Sigmoid colon (tissue), 7 donors: ENCODE measurements at places on chromosomes 11 and 22. TPM values are rescaled to one million over a fixed set of nuclear protein-coding genes. Genes with fewer than 3 reads are reported as not detected.

GRCh38 chr11:125404157-125404810 is 91.8 kb downstream of the FEZ1 start:
- H3K36me3 ChIP-seq, result no peaks in the 10 kb centered on the region
- no peaks in the 10 kb centered on the region for H3K4me1 ChIP-seq
- no peak for DNase-seq
- no peaks in the 10 kb centered on the region for H3K27me3 ChIP-seq
- no peak overlapping the region for H3K4me3 ChIP-seq

- no peaks in the 10 kb centered on the region for H3K4me1 ChIP-seq
- DNase-seq, result no peak
- H3K36me3 ChIP-seq, result no peaks in the 10 kb centered on the region
- no peak overlapping the region for H3K27ac ChIP-seq
These were observed 28.1 kb upstream of the CD81 start for GRCh38 chr11:2348986-2349385.

DNA sequence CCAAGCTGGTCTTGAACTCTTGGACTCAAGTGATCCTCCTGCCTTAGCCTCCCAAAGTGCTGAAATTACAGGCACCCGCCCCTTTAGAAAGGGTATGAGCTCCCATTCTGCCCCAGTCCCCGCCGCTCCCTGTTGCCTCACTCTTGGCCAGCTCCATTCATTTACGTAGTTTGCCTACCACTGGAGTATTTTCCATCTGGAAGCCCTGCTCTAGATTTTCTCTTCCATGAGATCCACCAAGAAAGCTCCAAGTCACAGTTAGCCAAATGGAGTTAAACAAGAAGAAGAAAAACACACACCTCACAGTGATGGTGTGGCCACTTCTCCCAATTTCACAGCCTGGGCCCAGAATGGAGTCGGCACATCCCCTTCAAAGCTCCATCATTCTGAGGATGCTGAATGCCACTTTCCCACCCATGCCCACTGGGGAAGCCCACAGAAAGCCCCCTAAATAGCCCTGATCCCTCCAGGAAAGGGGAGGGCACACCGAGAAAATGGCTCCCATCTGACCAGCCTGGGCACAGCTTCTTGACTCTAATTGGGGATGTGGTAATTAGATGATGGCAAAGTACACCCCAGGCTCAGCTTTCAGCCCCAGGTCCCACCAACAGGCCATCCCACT is 381.2 kb downstream of the MN1 start:
- peak overlapping the region; percentile 80 for H3K27ac ChIP-seq
- H3K27me3 ChIP-seq, result no peaks in the 10 kb centered on the region
- H3K36me3 ChIP-seq, result no peaks in the 10 kb centered on the region
- no peak overlapping the region for H3K4me3 ChIP-seq
- H3K4me1 ChIP-seq, result no peaks in the 10 kb centered on the region
- DNase-seq, result no peak

DNA sequence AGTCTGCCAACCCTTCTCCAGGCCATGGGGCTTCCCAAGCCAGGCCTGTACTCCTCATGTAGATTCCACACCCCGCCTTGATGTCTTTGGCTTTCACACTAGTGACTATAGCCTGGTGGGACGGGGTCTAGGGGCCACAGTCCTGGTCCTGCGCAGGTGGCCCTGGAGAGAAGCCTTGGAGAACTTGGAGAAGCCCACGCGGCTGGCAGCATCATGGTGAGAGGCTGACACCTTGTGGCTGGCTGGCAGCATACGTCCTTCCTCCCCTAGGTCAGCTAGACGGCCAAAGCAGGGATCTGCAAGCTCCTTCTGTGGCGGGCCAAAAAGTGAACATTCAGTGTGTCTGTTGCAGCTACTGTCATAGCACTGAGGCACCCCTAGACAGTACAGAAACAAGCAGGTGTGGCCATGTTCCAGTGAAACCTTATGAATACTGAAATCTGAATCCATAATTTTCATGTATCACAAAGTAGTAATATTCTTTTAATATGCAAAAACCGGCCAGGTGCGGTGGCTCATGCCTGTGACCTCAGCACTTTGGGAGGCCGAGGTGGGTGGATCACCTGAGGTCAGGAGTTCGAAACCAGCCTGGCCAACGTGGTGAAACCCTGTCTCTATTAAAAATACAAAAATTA is 42.0 kb downstream of the FAM83F start:
- peaks cover 36% of the 10 kb centered on the region for H3K27me3 ChIP-seq
- no peaks in the 10 kb centered on the region for H3K36me3 ChIP-seq
- H3K4me1 ChIP-seq, result no peaks in the 10 kb centered on the region
- H3K27ac ChIP-seq, result no peak overlapping the region
- H3K4me3 ChIP-seq, result no peak overlapping the region

- no peaks in the 10 kb centered on the region for H3K27me3 ChIP-seq
- H3K4me1 ChIP-seq, result peaks cover 34% of the 10 kb centered on the region
- no peak for DNase-seq
- no peak overlapping the region for H3K27ac ChIP-seq
- no peaks in the 10 kb centered on the region for H3K36me3 ChIP-seq
- H3K4me3 ChIP-seq, result no peak overlapping the region
These were observed 11.0 kb upstream of the MOB2 start for GRCh38 chr11:1497600-1497999.

GRCh38 chr11:64327993-64328392 is 10.1 kb downstream of the PRDX5 start:
- no peak overlapping the region for H3K4me3 ChIP-seq
- no peaks in the 10 kb centered on the region for H3K36me3 ChIP-seq
- DNase-seq, result no peak
- no peaks in the 10 kb centered on the region for H3K27me3 ChIP-seq

DNA sequence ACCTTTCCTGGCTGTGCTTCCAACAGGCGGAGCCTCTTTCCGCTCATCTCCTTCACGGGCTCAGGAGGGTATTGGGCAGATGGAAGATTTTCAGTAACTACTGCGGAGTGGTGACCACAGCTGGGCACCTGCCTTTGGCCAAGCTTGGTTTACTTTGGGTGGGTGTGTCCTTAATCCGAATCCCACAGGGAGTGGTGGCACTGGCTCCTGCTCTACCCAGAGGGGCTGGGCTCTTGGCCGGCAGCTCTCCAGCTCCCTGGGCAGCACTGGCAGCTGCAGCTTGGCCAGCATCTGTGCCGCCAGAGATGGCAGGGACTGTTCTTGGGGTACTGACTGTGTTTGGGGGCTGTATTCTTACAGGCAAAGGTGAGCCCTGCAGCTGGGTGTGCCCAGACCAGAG is 29.8 kb downstream of the BID start:
- DNase-seq, result no peak
- peaks cover 6% of the 10 kb centered on the region for H3K4me1 ChIP-seq
- no peak overlapping the region for H3K4me3 ChIP-seq
- H3K36me3 ChIP-seq, result no peaks in the 10 kb centered on the region
- no peak overlapping the region for H3K27ac ChIP-seq
- no peaks in the 10 kb centered on the region for H3K27me3 ChIP-seq

- no peak overlapping the region for H3K4me3 ChIP-seq
- H3K4me1 ChIP-seq, result no peaks in the 10 kb centered on the region
- H3K27ac ChIP-seq, result no peak overlapping the region
- H3K36me3 ChIP-seq, result peaks cover 100% of the 10 kb centered on the region
- no peak for DNase-seq
These were observed 15.3 kb downstream of the UBE4A start for GRCh38 chr11:118374729-118375128.

- peak overlapping the region; percentile 77 for H3K27ac ChIP-seq
- peaks cover 54% of the 10 kb centered on the region for H3K4me1 ChIP-seq
- DNase-seq, result peak; percentile 58
- H3K36me3 ChIP-seq, result no peaks in the 10 kb centered on the region
- no peak overlapping the region for H3K4me3 ChIP-seq
These were observed 14.7 kb upstream of the TUB start for GRCh38 chr11:8066036-8066910.

DNA sequence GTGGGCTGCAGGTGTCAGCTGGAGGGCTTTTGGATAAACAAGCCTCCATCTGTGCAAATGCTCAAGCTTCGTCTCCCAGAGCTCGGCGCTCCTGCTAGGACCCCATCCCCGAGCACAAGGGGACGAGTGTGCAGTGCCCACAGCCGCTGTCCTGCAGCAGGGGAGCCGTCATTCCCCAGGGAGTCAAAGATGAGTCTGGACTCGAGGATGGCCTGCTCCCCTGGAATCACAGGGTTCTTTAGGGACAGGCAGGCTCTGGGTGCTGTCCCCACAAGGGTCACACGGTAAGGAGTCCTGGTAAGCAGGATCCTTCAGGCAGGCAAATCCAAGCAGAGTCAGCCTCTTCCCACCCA is 50.2 kb downstream of the APOL1 start:
- H3K27me3 ChIP-seq, result no peaks in the 10 kb centered on the region
- no peak for DNase-seq
- no peaks in the 10 kb centered on the region for H3K4me1 ChIP-seq
- peak overlapping the region; percentile 100 for H3K27ac ChIP-seq

GRCh38 chr22:30803679-30804078 is 109.0 kb downstream of the OSBP2 start:
- peaks cover 14% of the 10 kb centered on the region for H3K4me1 ChIP-seq
- H3K36me3 ChIP-seq, result no peaks in the 10 kb centered on the region
- no peak overlapping the region for H3K4me3 ChIP-seq
- H3K27ac ChIP-seq, result no peak overlapping the region
- H3K27me3 ChIP-seq, result peaks cover 5% of the 10 kb centered on the region

DNA sequence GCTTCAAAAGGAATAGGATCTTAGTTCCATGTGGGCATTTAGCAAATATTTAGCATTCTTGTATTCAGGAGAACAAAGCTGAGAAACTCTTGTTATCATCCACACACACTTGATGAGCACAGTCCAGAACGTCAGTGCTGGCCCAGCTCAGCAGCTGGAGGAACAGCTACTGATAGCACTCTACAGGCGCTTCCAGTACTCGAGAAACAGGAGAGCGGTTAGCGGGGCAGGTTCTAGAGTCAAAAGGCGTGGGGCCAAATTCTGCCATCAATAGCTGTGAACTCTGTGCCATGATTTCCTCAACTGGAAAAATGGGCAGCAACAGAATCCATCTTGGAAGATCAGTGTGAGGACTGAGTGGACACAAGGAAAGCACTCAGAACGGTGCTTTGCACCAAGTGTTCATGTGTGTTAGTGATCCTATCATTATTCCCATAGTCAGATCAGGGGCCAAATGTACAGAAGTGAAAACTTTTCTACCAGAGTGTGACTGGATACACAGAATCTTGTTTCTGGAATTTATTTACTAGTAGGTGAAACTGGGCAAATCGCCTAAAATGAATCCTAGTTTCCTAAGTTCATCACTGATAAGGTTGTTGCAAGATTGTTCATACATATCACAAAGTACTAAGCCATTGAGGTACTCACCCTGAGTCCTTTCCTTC is 3.2 kb downstream of the JOSD1 start:
- H3K27me3 ChIP-seq, result no peaks in the 10 kb centered on the region
- peak; percentile 62 for DNase-seq
- H3K4me3 ChIP-seq, result no peak overlapping the region
- peak overlapping the region; percentile 68 for H3K27ac ChIP-seq
- no peaks in the 10 kb centered on the region for H3K36me3 ChIP-seq
- H3K4me1 ChIP-seq, result peaks cover 50% of the 10 kb centered on the region

TIMP3 gene
- 130 TPM for total RNA-seq

OR51G1 gene
- total RNA-seq, result not detected

MMP13 gene
- total RNA-seq, result not detected

RFPL3 gene
- not detected for total RNA-seq
